ENCODE measurements at places on chromosomes 3 and 15. TPM values are rescaled to one million over a fixed set of nuclear protein-coding genes. Genes with fewer than 3 reads are reported as not detected.

ATP10A gene
- 15.8 TPM for total RNA-seq

C3orf85 gene
- total RNA-seq = not detected

PFKFB4 gene
- total RNA-seq = 52.5 TPM

SIN3A gene
- total RNA-seq = 82.3 TPM

CCRL2 gene
- 2.1 TPM for total RNA-seq

POLQ gene
- total RNA-seq = 19.0 TPM

SAXO2 gene
- not detected for total RNA-seq

GOLGA8N gene
- total RNA-seq = 2.7 TPM

LRTM1 gene
- total RNA-seq = not detected

TRH gene
- total RNA-seq = not detected

MST1R gene
- 0.74 TPM for total RNA-seq

KIF7 gene
- total RNA-seq = 0.53 TPM

PLAAT1 gene
- total RNA-seq = not detected

CFAP92 gene
- 0.50 TPM for total RNA-seq

SNTN gene
- not detected for total RNA-seq

GOLGA8R gene
- 1.0 TPM for total RNA-seq

SOX2 gene
- total RNA-seq = 3.7 TPM

DUOXA2 gene
- total RNA-seq = not detected

CYP8B1 gene
- total RNA-seq = not detected

SLC12A8 gene
- 1.5 TPM for total RNA-seq

MRPS11 gene
- 75.0 TPM for total RNA-seq

CTXN2 gene
- total RNA-seq = not detected

AADACL2 gene
- total RNA-seq = not detected

EPB42 gene
- not detected for total RNA-seq

ADAMTS7 gene
- 1.2 TPM for total RNA-seq

PLSCR1 gene
- total RNA-seq = 48.0 TPM

SORD gene
- total RNA-seq = 15.2 TPM

TMEM266 gene
- total RNA-seq = 0.15 TPM

CD80 gene
- total RNA-seq = 24.3 TPM

THBS1 gene
- 3.5 TPM for total RNA-seq

CASR gene
- 3.9 TPM for total RNA-seq

NPAP1 gene
- total RNA-seq = not detected

PLS1 gene
- total RNA-seq = 1.5 TPM

XIRP1 gene
- total RNA-seq = 17.2 TPM

C2CD4B gene
- total RNA-seq = 1.5 TPM

SLC28A1 gene
- total RNA-seq = not detected

ILDR1 gene
- total RNA-seq = 0.21 TPM

FBLN2 gene
- not detected for total RNA-seq

EFHB gene
- 0.58 TPM for total RNA-seq

All from activated T-helper 17 cell treated with anti-CD3 and anti-CD28 coated beads, Interleukin-2, amount 50 U/mL, for 72 hours (primary cell).